ENCODE measurements at places on chromosomes 11 and 22.

GRCh38 chr11:105071089-105071732 is 26.1 kb upstream of the CARD16 start:
- peak; percentile 63 for DNase-seq

DNA sequence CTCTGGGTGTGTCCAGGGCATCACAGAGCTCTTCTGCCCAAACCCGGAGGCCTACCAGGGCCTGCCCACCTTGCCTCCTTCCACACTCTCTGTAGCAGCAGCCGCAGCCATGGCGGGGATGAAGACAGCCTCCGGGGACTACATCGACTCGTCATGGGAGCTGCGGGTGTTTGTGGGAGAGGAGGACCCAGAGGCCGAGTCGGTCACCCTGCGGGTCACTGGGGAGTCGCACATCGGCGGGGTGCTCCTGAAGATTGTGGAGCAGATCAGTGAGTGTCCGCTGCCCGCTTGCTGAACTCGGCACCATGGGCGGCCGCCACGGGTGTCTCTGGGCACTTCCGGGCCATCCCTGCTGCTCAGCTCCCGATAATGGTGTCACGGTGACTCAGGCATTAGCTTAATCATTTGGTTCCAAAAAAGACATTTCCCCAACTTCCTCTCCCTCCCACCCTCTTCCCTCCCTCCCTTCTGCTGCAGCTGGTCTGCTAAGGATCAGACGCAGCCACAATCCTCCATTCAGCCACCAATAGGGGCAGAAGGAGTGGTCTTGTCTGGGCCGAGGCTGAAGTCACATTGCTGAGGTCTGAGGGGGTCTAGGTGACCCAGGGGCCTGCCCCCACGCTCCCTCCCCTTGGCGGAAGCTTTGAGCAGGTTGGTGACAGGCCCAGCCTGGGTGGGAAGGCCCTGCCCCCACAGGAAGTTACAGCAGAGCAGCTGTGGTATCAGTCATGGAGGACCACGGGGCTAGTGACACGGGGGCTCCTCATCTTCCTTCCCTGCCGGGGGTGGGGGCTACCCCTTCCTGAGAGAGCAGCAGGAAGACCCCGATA is 950 bp downstream of the FERMT3 start:
- DNase-seq = peak; percentile 78

DNA sequence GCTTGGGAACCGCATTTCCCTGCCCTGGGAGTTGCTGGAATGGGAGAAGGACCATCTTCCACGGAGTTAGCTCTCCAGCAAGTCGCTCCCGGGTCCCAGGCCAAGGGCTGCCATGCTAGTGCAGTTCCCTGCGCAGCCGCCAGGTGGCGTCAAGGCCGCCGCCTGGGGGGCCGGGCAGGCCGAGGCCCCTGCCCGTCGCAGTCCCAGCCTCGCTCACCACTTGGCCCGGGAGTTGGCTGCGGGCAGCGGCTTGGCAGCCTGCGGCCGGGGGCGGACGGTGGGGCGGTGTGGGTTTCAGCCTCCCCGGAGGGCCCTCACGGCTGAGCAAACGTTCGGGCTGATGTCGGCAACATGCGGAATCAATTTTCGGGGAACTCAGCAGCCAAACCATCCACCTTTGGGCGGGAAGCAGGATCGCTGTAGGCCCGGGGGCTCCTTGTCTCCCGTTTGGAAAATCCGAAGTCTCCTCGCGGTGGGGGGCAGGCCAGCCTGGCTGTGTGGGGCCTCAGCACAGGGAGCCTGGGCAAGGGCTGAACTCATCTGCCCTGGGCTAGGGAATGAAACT is 415.1 kb downstream of the SOX6 start:
- no peak for DNase-seq

DNA sequence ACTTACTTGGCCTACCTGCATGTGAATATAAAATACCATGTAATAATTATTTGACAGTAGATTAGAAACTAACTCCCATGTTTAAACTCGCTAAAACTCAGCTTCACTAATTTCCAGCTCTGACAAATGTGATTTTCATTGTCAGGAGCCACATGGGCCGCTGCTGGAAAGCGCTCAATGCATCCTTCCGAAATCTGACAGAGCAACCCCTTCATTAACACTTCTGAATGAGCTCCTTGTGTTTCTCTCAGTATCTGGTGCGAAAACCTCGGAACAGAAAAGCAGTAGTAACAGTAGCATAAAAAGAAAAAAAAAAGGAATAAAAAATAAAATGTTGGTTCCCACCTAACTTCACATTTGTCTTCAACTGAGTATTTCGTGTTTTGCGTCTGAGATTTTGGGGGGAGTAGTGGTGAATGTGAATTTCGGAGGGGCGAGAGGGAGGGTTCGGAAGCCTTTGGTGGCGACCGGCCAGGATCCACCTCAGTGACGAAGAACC is 710 bp downstream of the MTCH2 start:
- DNase-seq = no peak

DNA sequence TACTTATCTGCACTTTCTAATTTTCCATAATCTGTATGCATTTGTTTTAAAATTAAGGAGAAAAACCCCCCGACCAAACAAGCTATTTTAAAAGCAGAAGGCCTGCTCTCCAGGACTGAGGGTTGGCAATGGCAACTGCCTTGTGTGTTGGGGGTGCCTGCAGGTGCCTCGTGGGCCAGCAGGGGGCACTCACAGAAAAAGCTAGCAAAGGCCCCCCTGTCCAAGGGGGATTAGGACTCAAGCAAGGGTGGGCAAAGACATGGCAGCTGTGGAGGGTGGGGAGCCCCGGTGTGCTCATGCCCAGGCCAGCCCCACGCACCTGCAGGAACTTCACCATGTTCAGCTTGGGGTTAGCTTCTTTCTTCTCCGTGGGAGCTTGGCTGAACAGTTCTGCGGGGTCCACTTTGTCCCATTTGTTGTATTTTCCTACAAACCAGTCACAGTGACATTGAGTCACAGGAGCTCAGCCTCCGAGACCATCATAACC is 10.3 kb downstream of the TOP3B start:
- DNase-seq = peak; percentile 27

GRCh38 chr22:49292909-49293308 is 534.8 kb downstream of the BRD1 start:
- no peak for DNase-seq

GRCh38 chr11:127640561-127641451 is 640.2 kb upstream of the KIRREL3 start:
- no peak for DNase-seq

DNA sequence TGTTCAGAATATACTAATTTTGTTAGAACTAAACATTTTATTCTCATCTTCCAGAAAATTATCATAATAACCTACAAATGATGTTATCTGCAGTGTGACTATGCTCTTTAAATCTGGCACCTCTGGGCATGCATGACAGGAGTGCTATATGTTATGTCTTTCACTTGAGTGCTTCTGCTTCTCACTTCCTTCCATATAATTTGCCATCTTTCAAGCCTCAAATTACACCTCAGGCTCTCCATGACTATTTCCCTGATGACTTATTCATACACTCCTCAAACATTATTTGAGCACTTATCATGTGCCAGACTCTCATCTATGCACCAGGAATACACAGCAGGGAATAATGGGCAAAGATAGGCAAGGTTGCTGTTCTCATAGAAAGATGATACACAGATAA is 219.3 kb upstream of the POU2AF2 start:
- no peak for DNase-seq

GRCh38 chr11:45922425-45923082 is at the start of gene LARGE2:
TSS of gene LARGE2 (plus strand) at chr11:45922656. CDS start at chr11:45922883, 227 bp downstream.
- no peak for DNase-seq

- DNase-seq = no peak
Measured at GRCh38 chr11:14813516-14813915, 78.5 kb downstream of the CYP2R1 start.

DNA sequence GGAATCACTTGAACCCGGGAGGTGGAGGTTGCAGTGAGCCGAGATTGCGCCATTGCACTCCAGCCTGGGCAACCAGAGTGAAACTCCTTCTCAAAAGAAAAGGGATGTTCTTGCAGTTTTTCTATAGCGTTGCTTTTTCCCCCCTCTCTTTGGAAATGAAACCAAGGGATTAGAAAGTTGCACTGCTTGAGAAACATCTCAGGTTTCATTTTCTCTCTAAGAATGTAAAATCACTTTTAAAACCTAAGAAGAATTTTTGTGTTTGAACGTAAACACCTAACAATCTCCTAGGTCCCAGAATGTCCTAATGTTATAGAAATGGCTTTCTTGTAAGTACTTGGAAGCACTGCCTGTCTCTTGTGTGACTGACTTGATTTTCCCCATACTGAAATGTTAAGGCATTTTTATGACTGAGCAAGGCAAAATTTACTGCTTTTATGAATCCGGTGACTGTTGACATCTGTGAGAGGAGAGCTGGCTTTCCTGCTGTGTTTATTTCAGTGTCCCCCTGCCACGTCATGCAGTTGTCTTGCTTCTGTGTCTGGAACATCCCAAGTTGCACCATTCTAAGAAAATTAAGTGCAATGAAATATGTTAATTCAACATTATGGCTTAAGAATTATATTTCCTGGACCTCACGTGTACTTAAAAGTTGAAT is 37.7 kb downstream of the NF2 start:
- DNase-seq = no peak

GRCh38 chr22:37647928-37648327 is 8.5 kb downstream of the SH3BP1 start:
- DNase-seq = no peak

GRCh38 chr22:46834021-46834737 is 71.7 kb downstream of the TBC1D22A start:
- DNase-seq = no peak

- no peak for DNase-seq
Measured at GRCh38 chr11:614623-615503, 887 bp downstream of the IRF7 start.

DNA sequence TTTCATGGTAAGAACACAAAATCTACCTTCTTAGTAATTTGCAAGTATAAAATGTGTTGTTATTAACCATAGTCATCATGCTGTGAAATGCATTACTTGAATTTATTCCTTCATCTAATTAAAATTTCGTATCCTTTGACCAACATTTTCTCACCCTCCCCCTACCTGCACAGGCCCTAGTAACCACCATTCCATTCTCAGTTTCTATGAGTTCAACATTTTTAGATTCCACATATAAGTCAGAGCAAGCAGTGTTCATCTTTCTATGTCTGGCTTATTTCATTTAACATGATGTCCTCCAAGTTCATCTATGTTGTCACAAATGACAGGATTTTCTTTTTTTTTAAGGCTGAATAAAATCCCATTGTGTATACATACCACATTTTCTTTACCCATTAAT is 43.5 kb upstream of the CCDC179 start:
- no peak for DNase-seq

DNA sequence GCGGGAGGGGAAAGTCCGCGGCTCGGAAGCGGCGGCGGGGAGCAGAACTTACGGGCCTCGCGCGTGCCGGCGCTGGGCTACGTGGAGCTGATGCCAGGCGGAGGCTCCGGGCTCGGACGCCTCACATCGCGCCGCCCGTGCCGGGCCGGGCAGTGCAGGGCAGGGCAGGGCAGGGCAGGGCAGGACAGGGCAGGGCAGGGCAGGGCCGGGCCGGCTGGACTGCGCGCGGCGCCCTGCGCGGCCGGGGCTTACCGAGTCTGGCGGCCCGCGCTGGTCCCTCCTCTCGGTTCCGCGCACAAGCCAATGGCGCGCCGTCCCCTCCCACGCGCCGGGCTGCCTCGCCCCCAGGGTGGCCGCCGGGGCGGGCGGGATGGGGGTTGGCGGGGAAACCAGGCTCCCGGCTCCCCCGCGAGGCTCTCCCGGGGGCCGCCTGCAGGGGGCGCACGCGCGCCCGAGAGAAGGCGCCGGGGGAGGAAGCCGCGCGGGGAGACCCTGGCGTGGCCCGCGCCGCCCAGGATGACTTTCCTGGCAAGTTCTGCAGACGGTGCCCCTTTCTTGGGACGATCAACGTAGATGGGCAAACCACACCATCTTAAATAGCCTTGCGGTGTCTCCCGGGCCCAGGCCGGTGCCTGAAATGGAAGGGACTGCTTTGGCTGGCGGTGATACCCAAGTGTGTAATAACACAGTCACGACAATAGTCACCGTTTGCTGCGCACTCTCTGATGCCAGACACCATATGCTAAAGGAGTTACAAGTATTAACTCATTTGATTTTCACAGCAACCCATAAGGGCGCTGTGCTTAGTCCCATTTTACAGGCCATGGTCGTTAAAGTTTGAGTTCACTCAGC is at the start of gene TP53I11:
TSS of gene TP53I11 (minus strand) at position 259 of the 852 bp plus-strand sequence. CDS start 12,548 bp downstream, outside the sequence.
- DNase-seq = peak; percentile 53

GRCh38 chr11:65058012-65058411 is 341 bp downstream of the NAALADL1 start:
- no peak for DNase-seq

GRCh38 chr11:44518968-44519550 is 46.4 kb upstream of the CD82 start:
- DNase-seq = no peak

DNA sequence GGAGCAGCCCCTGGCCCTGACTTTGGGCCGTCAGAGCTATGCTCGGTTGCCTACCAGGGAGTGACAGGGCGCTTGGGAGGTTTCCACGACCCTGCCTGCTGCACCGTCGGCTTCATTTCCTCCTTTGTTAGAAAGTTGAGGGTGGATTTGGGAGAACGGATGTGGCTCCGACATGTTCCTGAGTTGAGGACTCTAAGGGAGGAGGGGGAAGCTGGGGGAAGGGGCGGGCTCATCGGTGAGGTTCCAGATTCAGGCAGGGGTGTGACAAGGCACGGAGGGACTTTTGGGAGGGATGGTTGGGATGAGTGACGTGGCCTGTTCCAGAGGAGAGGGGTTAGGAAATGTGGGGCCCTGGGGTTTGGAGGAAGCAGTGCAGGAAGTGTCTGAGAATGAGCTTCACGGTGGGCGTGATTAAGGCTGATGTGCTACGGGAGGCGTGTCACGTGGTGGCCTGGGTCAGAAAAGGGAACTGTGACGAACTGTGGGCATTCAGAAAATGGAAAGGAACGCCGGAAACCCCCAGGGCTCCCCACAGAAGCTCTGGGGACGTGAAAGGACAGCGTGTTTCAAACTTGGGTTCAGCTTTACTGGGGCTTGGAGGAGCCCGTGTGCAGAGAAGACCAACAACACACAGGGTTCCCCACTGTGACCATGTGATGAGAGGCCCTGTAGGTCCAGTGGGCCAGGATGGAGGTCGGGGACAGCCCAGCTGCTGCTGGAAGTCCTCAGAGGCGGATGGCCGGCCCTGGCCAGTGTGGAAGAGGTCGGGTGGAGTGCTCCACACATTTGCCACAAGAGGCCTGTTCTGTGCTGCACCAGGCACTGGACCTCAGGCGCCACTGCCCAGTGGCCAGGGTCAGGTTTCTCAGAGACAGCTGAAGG is 2.8 kb downstream of the PARVB start:
- peak; percentile 81 for DNase-seq

- peak; percentile 2 for DNase-seq
Measured at GRCh38 chr11:62574363-62575071, 826 bp upstream of the EEF1G start.

- no peak for DNase-seq
Measured at GRCh38 chr11:95904009-95904650, 19.8 kb downstream of the MTMR2 start.

- DNase-seq = no peak
Measured at GRCh38 chr11:17978553-17979287, 34.1 kb downstream of the SERGEF start.

GRCh38 chr22:45212306-45212709 is 28.4 kb downstream of the KIAA0930 start:
- no peak for DNase-seq

DNA sequence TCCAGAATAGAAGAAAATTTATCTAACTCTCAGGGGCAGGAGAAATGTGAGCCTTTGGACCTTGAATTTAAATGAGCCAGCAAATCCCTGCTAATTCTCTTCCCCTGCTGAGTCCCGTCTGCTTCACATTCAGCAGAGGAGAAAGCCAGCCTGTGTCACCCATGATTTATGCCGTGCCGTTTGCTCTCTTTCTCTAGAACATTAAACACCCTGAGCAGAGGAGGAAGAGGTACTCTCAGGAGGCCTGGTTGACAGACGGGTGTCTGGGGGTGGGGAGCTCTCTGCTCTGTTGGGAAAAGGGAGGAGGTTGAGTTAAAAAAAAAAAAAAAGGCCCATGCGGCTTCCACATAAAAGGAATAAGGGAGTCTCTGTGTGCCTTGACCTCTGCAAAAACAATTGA is 11.3 kb upstream of the MTMR3 start:
- DNase-seq = no peak
